ENCODE measurements at places on chromosomes 6 and 20.

GRCh38 chr6:142266060-142266459 is 35.7 kb upstream of the ADGRG6 start:
- DNase-seq: no peak

- DNase-seq: no peak
Measured at GRCh38 chr6:125182237-125183008, 28.9 kb downstream of the TPD52L1 start.

DNA sequence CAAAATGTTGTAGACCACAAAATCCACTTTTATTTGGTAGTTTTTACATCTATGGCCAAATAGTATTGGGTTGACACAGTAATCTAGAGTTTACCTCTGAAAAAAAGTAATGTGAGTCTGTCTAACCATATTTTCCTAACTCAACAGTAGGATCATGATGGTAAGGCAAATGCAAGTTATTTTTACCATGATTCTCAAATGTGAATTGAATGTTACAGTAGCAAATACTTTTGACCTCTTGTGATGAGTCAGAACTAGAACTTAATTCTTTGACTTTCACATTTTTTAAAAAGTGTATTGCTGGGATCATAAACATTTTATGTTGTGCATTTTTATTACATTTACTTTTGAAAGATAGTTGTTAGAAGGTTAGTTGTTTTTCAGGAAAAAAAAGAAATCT is 22.0 kb downstream of the RNF146 start:
- DNase-seq: no peak

DNA sequence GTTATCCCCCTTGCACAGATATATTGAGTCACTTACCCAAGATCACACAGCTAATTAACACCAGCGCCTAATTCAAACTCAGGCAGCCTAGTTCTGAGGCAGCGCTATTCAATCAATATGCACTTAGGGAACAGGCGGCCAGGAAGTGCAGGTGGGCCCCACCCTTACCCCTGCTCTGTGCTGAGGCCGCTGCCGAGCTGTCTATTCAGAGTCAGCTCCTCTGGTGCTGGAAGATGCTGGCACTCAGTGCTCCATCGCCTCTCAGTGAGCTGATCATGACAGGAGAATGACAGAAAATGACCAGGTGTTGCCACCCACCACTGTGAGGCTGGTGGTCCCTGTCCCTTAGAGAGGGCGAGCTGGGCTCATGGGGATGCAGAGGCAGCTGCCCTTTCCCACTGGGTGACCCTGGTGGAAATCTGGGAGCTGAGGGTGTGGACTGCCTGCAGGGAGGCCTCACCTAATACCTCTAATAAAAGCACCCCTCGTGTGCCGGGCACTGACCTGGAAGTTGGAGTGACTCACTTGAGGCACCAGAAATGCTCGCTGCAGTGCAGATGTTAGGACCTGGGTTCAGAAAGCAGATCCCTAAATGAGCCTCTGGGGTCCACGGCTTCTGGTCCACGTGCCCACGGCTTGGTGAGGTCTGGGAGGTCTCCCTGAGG is 42.5 kb upstream of the CD93 start:
- no peak for DNase-seq

DNA sequence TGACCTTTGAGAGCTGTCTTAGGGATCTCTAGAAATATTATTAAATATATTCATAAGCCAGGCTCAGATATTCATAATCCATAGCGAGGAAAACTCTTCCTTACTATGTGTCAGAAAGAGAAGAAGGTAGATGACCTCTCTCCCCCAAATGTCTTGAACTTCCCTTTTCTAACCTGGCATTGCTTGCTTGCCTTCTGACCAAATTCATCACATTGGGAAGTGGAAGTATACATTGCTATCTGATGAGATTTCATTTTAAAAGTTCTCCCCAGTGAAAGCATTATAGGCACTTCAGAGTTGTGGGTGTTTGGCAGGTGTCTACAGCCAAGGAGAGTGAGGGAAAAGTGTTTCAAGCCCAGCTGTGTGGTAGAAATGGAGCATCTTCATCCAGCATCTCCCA is 197.3 kb downstream of the ZFAND3 start:
- DNase-seq: no peak
